Upper lobe of right lung (tissue), 1 donor: ENCODE measurements at places on chromosomes 13 and 19. TPM values are rescaled to one million over a fixed set of nuclear protein-coding genes. Genes with fewer than 3 reads are reported as not detected.

GRCh38 chr13:45538382-45538781 lies 73.6 kb downstream of the COG3 start:
- DNase-seq, result no peak

The NDUFA7 gene
- 35.7 TPM for total RNA-seq

The AMER2 gene
- total RNA-seq, result not detected

DNA sequence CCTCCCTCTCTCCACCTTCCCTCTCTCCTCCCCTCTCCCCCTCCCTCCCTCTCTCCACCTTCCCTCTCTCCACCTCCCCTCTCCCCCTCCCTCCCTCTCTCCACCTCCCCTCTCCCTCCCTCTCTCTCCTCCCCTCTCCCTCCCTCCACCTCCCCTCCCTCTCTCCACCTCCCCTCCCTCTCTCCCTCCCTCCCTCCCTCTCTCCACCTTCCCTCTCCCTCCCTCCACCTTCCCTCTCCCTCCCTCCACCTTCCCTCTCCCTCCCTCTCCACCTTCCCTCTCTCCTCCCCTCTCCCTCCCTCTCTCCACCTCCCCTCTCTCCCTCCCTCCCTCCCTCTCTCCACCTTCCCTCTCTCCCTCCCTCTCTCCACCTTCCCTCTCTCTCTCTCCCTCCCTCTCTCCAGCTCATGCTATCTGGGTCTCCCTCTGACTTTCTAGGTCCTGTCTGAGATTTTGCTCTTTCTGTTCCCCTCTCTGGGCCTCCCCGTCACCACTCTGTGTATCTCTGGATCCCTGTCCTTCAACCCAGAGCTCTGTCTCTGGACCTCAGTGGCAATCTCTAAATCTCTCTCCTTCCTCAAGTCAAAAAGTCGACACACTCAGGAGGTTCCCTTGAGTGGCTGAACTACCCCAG lies 3.5 kb upstream of the CNOT3 start:
- no peak for DNase-seq

DNA sequence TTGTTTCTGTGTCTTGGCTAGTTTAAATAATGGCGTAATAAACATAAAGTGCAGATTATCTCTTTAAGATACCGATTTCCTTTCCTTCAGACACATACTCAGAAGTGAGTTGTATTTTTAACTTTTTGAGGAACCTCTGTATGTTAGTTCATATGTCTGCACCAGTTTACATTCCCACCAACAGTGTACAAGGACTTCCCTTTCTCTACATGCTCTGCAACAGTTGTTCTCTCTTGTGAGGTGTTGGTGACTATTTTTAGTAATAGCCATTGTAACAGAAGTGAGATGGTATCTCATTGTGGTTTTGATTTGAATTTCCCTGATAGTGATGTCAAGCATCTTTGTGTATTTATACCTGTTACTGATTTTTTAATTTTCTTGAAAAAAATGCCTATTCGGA lies 418.6 kb downstream of the UQCRFS1 start:
- DNase-seq, result no peak

The KLK14 gene
- total RNA-seq, result not detected

The ZNF486 gene
- 4.3 TPM for total RNA-seq

GRCh38 chr13:22320991-22321390 lies 650.1 kb downstream of the FGF9 start:
- DNase-seq, result no peak

The ZNF575 gene
- 2.3 TPM for total RNA-seq

- no peak for DNase-seq
Observed at GRCh38 chr13:75906315-75906714, 270.2 kb downstream of the LMO7 start.

The CDX2 gene
- total RNA-seq, result not detected

DNA sequence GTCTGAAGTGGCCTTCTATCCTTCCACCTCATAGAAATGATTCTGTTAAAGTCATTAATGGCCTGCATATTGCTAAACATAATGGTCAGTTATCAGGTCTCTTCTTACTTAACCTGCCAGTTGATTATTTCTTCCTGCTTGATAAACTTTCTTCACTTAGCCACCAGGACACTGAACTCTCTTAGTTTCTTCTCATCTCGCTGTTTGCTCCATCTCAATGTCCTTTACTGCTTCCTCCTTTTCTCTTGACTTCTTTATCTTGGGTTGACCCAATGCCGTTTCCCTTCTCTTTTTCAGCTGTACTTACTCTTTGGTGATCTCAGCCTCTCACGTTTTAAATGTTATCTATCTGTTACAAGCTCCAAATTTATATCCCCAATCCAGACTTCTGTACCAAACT lies 17.1 kb upstream of the CLC start:
- no peak for DNase-seq

- DNase-seq, result peak; percentile 72
Observed at GRCh38 chr19:33905473-33905936, 108.8 kb downstream of the KCTD15 start.

DNA sequence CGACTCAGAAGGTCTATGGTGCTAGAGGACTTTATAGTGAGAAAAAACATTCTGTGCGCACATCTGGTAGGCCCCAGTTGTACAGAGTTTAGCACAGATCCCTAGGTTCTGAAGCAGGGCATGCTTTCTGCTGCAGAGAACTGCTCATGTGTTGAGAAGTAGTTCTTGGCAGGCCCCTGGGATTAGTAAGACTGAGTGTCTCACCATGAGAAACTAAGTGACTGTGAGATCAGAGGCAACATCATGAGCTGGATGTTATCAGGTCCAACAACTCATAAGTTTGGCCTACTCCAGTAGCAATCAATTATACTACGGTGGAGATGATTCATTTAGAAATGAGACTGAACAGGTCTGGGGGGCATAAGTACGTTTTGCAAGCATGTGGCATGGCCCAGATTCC lies 507.4 kb upstream of the KLF12 start:
- DNase-seq, result no peak

DNA sequence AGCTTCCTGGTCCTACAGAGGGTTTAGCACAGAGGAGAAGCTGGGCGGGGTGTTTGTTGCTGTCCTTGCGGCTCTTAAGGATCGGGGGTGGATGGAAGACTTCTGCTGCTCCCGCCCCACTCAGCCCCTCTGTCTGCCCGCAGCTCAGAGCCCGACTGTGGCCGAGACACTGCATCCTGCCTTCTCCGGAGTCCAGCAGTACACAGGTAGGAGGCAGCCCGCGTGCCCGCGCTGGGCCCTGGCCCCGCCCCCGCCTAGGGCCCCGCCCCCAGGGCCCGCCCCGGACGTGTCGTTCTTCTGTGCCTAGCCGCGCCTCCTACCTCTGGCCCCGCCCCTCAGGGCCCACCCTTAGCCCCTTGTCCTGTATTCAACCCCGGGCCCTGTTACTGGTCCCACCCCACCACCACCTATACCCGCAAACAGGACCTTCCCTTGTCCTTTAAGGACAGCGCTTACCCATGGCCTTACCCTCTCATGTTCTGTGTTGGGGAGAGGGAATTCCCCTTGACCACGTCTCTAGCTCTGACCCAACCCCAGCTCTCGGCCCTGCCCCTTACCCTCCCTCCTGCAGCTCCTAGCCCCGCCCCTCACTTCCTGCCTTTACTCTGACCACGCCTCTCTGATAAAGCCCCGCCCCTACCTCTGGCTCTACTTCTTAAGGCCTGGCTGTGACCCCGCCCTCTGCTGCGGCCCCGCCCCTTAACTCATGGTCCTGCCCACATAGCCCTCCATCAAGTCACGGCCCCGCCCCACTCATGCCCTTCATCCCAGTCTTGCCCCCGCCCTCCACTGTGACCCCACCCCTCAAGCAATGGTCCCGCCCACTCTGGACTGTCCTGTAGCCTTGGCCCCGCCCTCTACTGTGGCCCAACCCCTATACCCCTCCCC lies 60.5 kb downstream of the CELF5 start:
- peak; percentile 91 for DNase-seq

DNA sequence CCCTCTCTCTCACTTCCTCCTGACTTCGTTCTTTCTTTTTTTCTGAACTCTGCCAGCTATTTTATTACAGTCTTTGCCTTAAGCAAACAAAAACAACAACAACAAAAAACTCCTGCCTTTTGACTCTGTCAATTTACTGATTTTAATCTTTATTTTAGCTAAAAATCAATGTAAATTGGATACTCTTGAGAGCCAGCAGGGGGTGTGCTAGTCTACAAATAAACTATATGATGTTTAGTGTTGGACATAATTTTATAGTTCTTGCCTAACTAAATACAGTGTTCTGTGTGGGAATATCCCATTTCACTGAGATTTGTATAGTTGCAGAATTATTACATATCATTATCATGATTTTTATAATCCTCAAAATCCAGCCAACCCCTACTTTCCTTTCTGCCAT lies 1199.9 kb upstream of the SPRY2 start:
- no peak for DNase-seq

GRCh38 chr19:3507371-3508120 lies 1.4 kb downstream of the FZR1 start:
- DNase-seq, result no peak

The PPM1N gene
- 0.67 TPM for total RNA-seq

DNA sequence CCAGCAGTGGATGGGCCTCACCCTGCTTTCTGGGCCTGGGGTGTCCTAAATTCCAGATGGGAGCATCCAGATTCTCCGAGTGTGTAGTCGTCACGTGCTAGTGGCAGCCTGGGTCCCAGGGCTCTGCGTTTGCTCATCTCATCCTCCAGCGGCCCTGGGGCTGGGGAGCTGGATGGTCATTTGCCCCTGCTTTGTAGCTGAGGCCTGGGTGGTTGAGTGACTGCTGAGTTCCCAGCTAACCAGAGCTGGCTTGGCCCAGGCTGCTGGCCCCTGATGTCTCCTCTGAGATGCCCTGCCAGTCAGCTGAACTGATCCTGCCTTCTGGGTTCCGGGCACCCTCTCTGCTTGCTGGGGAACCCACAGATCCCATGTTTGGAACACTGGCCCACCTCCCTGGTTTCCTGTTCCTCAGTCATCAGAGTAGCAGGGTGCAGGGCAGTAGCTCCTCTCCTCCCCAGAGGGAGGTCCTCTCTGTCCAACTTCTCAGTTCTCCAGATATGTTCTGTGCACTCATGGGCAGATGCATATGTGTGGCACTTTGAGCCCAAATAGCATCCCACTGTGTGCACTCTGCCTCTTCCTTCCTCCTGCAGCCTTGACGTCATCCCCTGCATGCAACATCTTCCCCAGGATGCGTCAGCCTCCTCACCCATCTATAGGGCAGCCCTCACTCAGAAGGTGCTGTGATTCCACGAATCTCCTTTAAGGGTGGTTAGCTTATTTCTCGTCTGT lies 22.4 kb upstream of the CRTC1 start:
- DNase-seq, result no peak

- DNase-seq, result peak; percentile 97
Observed at GRCh38 chr19:1848399-1849131, at the start of gene REXO1. TSS of gene REXO1 (minus strand) at chr19:1848483. CDS start at chr19:1848358, 125 bp downstream.

GRCh38 chr19:39602224-39602623 lies at the start of gene LGALS13:
TSS of gene LGALS13 (plus strand) at chr19:39602524. CDS start at chr19:39602569, 45 bp downstream.
- DNase-seq, result no peak
